Fibroblast of pulmonary artery (primary cell): ENCODE measurements at places on chromosomes 2 and 18.

DNA sequence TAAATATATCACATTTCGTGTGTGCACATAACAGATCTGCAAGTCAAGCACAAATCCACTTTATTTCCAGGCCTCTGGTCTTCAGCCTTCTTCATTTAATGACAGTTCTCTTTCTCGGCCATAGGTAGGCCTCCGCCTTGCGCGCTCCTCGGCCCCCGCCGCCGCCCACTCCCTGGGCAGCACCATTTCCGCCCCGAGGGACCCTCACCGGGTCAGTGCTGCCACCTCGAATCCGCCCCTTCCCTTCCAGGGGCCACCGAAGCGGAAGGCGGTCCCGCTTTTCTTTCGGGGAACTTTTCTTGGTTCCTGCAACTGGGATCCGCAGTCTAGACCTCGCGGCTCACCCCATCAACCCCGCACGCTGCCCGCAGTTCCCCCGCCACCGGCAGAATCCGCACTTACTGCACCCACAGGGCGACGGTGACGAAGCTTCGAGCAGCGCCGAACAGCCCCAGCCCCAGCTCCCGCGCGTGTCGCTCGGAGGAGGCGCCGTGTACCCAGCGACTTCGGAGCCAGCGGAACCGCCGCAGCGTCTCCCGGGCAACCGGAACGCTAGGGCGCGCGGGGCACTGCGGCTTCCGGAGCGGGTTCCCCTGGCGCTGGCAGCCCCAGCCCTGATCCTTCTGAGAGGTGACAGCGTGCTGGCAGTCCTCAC is at the start of gene CDKL4:
Gene CDKL4 (minus strand): TSS at position 502 of the 655 bp plus-strand sequence.
- peak; percentile 6 for DNase-seq

GRCh38 chr2:160375802-160376469 is 117.7 kb downstream of the RBMS1 start:
- peak; percentile 87 for DNase-seq

DNA sequence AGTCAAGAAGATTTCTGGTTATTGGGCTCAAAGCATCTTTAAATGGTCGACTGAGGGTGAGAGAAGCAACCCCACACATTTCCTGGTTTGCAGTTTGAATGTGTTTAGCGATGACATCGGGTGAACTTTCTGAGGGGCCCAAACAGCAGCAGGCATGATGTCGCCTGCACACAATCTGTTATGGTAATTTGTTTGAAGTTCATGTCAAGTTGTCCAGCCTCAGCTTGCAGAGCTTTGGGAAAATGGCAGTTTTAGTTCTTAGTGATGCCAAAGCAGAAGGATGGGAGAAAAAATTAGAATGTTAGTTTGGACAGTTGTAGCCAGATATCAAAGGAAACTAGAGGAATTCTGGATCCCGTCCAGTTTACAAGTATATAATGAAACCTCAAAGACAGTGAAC is 284.6 kb downstream of the MBD5 start:
- no peak for DNase-seq

DNA sequence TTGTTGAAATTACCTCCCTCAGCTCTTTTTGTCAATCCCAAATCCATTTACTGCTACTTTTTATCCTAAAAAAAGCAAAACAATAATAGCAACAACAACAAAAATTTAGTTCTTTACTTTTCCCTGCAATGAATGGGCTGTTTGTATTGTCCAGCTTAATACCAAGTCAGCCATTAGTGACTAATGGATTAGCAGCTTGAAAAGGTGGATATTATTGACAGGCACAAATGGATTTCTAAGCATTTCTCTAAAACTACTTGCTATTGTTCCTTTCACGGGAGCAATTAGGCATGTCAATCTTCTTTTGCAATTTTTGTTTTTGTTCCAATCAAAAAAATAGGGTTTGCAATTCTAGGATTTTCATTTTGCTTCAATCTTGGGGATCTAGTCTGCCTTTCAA is 32.1 kb upstream of the SPAG16 start:
- DNase-seq = no peak

- DNase-seq = no peak
Observed at GRCh38 chr18:8833480-8833879, 128.1 kb downstream of the MTCL1 start.

- DNase-seq = no peak
Observed at GRCh38 chr2:234099266-234099665, 48.8 kb downstream of the SPP2 start.

DNA sequence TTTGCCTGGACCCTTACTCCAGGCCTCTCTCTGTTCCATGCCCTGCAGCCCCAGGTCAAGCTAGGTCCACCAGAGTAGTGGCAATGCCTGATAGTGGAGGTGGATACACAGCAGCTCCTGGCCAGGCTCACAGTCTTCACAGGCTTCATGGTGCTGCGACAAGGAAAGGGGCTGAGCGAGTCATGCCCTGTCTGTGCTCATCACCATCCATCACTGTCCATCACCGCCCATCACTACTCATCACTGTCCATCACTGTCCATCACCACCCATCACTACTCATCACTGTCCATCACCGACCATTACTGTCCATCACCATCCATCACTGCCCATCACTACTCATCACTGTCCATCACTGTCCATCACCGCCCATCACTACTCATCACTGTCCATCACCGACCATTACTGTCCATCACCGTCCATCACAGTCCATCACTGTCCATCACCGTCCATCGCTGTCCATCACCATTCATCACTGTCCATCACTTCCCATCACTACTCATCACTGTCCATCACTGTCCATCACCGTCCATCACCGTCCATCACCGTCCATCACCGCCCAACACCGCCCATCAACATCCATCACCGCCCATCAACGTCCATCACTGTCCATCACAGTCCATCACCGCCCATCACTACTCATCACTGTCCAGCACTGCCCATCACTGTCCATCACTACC is 57.1 kb upstream of the OTOS start:
- DNase-seq = no peak

DNA sequence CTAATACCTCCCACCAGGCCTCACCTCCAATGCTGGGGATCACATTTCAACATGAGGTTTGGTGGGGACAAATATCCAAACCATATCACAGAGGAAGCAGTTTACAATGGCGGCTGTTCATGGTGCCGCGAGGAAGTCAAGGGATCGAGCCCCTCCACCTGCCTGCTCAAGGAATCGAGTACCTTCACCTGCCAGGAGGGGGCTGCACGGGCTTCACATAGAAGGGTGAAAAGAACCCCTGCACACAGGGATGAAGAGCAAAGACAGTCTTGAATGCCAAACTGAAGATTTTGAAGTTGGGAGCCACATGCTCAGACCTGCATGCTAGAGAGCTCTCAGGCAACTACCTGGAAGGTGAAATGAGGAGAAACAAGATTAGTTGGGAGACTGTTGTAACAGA is 110.3 kb downstream of the KCNF1 start:
- DNase-seq = no peak

DNA sequence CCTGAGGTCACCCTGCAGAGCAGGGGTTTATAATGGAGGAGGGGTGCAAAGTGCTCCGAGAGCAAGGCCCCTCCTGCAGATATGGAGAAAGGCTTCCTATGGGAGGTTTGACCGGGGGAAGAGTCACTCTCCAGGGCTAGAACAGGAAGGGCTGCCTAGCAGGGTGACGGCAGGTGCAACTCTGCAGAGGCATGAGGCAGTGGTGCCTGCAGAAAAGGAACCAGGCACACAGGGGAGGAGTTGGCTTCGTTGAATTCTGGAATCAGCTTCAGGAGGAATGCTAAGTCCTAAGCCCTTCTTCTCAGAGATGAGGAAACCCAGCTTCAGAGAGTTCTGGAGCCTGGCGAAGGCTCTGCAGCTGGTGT is 17.5 kb upstream of the HPCAL1 start:
- DNase-seq = no peak
